ENCODE measurements at places on chromosomes 5 and 9. TPM values are rescaled to one million over a fixed set of nuclear protein-coding genes. Genes with fewer than 3 reads are reported as not detected.

Gene BTNL3
- 0.19 TPM for total RNA-seq

GRCh38 chr5:73825736-73826135 is 199.7 kb downstream of the ARHGEF28 start:
- no peak for DNase-seq

Gene ADGRV1
- total RNA-seq = 11.0 TPM

Gene IFNA2
- not detected for total RNA-seq

Gene BTNL8
- total RNA-seq = 0.14 TPM

- no peak for DNase-seq
Measured at GRCh38 chr5:3002230-3002629, 250.8 kb upstream of the IRX2 start.

DNA sequence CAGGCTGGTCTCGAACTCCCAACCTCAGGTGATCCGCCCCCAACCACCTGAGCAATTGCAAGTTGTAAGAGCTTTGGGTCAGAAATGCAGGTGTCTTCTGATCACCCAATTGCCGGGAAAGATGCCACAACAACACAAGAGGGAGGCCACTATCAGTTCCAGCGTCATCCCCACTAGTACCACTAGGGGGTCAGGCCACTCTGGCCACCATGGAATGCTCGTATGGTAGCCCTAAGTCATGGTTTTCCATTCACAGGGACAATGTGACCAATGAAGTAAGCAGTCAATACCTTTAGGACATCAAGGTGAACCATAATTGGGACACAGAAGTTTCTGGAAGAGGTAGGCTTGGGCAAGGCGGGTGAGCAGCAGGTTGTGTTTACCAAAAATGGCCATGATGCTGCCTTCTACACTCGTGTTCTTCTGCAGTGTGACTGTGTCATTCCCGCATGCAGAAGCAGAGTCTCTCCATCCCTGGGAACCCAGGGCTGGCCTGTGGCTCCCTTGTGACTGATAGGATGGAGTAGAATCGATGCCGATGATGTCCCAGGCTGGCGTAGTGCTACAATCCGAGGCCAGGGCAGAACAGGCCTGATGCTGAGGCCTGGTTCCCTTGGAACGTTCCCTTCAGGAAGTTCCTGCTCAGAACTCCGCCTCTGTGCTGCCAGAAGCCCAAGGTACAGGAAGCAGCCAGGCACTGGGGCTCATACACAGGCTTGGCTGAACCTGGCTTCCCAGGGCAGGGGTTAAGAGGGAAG is 42.2 kb upstream of the ANKRD33B start:
- DNase-seq = no peak

DNA sequence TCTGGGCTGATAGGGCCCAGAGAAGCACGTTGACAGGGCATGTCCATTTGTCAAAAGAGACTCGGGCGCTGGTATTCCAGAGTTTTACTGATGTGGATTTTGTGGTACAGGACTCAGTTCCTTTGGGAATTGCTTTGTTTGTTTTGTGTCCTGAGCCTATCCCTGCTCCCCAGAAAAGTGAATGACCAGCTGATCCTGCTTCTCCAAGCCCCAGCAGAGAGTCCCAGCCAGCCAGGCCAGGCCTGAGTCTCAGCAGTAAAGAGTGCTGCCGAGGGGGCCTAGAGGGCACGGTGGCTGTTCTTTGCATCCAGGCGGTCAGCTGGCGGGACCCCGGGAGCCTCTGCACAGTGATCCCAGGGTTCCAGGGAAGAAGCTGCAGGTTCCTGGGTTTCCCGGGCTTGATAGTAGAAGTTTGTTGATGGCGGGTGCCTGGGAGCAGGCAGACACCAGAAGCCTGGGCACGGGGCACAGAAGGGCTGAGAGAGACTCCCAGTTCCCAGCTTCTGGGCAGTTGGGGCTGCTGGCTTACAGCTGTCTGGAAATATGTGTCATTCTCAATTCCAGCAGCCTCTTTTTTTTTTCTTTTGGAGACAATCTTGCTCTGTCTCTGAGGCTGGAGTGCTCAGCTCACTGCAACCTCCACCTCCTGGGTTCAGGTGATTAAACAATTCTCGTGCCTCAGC is 8.7 kb downstream of the PRDM12 start:
- no peak for DNase-seq

- no peak for DNase-seq
Measured at GRCh38 chr5:127358284-127358683, 67.7 kb downstream of the MEGF10 start.

Gene FAM169A
- total RNA-seq = 5.0 TPM

Gene TERT
- 0.14 TPM for total RNA-seq

DNA sequence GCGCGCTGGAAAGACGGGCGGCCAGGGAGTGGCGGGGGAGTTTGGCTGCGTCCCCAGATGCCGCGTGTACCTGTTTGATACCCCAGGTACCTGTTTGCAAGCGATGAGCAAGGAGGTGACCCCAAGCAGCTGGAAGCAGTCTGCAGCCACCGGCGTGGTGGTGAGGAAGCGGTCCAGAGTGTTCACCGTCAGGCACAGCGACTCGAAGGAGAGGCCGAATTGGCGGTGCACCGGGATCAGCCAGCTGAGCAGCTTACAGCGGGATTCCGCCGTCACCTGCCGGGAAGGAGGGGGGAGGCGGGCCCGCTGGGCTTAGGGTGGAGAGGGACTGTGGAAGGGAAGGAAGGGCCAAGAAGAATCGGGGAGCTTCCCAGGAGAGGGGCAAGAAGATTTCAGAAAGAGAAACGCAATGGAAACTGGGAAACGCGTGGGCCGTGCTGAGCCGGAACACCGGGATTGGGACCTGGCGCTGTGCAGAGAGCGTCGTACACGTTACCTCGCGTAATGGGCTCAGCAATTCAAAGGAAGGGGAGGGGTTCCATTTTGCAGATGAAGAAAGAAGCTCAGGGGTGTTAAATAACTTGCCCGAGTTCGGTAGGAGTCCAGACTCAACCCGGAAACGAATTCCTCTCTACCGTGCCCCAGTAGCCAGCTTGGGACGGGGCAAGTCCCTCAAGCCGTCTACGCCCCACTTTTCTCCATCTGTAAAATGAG is 980 bp downstream of the CCNO start:
- DNase-seq = no peak

Gene FOXI1
- total RNA-seq = not detected

GRCh38 chr9:98185611-98186171 is 6.7 kb downstream of the CORO2A start:
- no peak for DNase-seq

DNA sequence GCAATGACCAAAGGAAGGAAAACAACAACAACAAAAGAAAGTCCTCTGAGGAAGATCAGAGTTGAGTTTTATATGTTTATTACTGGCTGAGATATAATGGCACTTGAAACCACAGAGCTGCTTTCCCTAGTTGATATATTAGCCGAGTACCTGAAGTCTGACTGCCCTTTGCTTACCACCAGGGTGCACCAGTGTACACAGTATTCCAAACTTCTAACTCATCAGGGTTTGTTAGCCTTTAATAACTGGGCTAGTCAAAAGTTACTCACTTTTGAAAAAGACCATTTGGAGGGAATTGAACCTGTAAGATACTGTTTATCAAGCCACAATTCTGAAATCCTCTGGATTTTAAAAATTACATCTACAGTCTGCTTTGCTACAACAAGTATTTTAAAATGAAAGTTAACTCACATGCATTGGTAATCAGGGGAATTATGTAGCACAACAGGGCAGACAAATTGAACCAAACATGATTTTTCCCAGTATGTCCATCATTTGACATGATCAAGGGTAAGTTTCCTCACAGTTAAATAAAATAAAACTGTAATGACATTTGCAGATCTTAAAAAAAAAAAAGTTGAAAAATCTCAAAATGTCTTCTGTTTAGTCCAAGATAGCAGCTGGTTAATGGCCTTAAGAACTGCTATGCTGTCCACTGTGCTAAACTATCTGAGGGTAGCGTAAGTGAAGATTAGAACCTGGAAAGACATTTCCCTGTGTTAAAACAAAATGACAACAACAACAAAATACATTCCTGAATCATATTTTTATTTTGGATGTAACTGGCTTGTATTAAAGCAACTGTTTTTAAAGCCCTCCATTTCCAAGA is 57.3 kb upstream of the C6 start:
- no peak for DNase-seq

- DNase-seq = no peak
Measured at GRCh38 chr5:1026700-1027621, 18.4 kb downstream of the NKD2 start.

DNA sequence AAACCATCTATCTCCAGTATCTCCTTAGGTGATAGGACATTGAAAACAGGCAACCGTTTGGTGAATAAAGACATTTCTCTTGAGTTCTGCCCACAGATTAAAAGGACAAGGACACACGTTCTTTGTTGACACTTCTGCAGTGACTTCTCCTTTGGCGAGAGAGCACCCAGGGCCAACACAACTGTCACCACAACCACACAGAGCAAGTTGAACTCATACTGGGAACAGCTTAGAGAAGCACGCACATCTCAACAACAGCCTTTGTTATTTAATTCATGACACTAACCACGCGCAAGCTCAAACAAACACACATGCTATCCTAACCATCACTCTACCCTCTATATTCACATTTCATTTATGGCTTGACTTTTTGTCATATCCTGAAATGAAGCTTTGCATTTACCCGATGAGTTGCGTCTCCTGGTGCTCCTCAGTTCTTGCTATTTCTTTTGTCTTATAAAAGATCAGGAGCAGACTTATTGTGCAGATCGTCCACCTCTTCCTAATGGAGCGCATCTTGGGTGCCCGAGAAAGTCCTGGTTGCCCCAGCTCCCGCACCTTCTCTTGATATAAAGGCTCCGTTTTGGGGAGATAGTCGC is 543 bp downstream of the ST8SIA4 start:
- DNase-seq = no peak

Gene HMCN2
- total RNA-seq = 0.28 TPM

Gene MACIR
- 0.84 TPM for total RNA-seq
